ENCODE measurements at places on chromosomes 4 and X.

DNA sequence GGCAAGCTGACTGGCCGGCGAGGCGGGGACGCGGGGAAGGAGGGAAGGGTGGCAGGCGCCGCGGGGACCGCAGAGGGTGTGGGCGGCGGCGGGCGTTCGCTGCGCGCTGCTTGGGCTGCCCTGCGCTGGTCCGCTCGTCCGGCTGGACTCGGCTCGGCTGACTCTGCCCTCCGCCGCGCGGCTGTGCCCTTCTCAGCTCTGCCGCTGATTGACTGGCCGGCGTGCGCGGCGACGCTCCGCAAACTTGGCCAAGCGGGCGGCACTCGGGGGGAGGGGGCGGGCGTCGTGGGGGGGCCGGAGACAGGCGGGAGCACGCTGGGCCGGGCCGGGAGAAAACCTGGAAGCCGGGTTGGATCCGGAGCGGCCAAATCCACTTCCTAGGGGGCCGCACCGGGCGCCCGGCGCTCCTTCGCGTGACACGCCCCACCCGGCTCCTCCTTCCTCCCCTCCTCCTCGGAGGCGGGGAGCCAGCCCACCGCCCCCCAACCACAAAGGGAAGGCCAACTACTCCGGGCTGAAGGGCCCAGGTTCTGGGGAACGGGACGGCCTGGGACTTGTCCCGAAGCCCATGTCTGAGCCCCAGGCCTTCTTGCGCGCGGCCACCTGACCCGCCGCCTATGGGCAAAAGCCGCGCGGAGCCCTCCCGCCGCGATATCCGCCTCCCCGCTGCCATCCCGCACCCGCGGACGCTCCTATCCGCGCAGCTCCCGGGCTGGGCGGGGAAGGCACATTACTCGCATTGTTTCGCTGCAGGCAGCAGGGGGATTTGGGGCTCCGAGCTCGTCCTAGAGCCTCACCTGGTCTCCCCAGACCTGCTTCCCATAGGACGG lies at the start of gene GPC4:
GPC4 (minus strand) TSS at position 214 of the 830 bp plus-strand sequence. CDS start 524 bp downstream, outside the sequence.
- peak; percentile 73 for DNase-seq

DNA sequence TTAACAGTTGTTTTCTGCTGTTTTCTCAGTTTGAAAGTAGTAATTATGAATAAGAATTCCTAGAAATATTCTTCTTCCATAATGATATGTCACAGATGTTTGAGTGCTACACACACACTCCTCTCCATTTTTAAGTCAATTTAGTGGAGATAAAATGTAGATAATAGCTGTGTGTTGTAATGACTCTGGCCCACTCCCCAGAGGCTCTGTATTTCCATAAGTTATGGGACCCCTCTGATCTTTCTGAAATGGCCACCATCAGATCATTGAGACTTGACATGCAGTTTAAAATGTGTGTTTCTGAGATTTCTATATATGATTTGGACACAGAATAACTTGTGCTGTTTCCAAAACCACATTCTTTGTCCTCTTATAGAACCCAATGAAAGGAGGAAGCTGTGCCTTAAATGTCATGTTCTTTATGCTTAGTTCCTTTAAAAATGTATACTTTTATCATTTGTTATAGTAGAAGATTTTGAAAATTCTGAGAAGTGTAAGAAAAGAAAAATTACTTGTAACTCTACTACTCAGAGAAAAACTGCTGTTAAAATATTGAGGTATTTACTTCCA lies 46.4 kb downstream of the GAB1 start:
- no peak for DNase-seq

- DNase-seq: no peak
Measured at GRCh38 chr4:119110121-119110520, 25.5 kb upstream of the MYOZ2 start.

- DNase-seq: no peak
Measured at GRCh38 chr4:88511236-88511635, 12.3 kb downstream of the PYURF start.

DNA sequence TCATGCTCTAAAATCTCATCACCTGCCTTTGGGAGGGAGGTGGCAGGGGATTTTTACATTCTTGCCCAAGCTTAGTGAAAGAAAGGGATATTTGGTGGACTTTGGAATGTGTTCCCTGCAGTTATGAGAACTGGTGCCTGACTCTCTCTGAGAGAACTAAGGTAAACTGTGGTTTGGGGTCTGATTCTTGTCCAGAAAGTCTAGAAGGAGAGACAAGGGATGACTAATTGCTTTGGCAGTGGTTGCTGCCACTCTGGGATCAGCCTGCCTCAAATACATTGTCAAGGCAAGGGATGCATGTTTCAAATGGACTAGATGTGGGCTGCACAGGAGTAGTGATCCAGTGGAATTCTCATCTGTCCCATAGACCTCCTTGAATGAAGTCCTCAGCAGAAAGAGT lies 115.2 kb downstream of the DDIT4L start:
- DNase-seq: no peak

DNA sequence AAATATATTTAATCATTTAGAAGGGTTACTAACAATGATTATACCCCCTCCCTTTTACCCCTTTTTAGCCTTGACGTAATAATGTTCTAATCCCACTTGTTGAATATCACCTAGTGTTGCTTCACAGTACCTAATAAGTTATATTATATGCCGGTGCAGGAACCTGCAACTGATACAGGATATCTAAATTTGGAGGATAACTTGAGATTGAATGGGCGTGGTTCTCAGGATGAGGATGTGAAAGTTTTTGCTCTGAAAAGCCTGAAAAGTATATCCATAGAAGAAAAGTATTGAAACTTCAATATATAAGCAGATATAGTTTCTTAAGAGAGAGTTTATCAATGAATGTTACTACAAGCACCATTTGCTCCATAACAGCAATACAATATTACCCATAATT lies 59.8 kb downstream of the ZNF711 start:
- DNase-seq: no peak
